ENCODE measurements at places on chromosomes 11 and 22.

DNA sequence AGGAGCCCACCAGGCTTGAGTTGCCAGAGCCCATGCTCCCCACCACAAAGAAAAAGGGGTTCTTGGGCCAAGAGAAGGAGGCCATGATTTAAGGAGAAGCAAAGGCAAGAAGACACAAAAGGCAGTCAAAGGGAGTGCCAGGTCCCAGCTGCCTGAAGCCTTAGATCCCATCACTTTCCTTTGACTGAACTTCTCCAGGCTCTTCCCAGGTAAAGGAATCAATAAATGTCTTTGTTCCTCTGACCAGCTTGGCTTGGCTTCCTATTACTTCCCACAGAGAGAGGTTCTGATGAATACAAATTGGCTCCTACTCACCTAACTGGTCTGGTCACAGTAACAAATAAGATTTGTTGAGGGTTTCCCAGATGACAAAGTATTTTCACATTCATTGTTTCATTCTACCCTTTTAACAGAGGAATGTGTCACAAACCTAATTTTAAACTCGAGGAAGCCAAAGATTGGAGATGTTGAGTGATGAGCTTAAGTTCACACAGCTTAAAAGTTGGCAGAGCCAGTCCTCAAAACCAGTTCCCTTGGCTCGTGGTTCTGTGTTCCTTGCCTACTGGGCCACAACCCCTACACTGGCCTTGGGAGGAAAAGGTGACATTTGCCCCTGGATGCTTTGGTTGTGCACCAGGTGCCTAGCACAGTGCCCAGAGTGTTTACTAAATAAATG is 96.4 kb upstream of the SESN3 start:
- no peak for DNase-seq

GRCh38 chr11:110159476-110159875 is 66.3 kb downstream of the ZC3H12C start:
- DNase-seq: no peak

GRCh38 chr11:45653277-45653676 is 12.1 kb downstream of the CHST1 start:
- DNase-seq: no peak

DNA sequence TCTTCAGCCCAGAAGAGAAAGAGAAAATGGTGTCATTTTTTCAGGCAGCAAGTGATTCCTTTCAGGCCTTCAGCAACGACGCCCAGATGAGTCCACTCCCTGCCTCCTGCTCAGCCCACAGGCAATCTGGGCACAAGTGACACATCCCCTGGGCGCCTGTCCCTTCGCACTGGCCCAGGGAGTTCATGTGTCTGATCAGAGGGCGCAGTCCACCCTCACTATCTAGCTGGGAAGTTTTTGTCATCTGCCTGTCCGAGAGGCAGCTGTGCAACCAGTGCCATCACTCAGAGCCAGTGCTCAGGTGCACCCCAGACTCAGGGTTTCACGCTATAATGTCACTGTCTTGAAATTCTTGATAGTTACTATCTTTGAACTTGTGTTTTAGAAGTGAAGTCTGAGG is 1.4 kb upstream of the KCNQ1OT1 start:
- DNase-seq: no peak

GRCh38 chr11:77474684-77475060 is 778 bp upstream of the PAK1 start:
- no peak for DNase-seq

DNA sequence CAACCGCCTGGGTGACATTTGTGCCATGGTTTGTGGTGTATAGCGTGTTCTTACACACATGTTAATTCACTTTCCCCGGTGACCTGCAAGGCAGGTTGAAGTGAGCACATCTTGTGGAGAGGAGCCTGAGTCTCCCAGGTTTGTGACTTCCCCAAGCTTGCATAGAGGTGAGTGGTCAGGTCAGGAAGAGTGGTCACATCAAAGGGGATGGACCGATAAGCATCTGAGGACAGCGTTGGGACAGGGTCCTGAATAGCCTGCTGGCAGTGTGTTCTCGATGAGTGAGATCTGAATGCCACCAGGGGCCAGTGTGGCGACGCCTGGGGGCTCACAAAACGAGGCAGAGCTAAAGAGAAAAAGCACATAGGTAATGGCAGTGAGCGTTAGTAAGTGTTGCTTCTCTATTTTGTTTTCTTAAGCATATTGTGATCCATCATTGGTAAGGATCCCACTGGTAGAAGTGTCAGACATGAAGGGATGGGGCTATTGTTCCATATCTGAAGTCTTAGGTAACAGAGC is 154.6 kb downstream of the GRIK4 start:
- DNase-seq: no peak

Data from CD4-positive, alpha-beta T cell treated with Interleukin-17A for 1 hour (primary cell).